ENCODE measurements at places on chromosomes 12 and 14. TPM values are rescaled to one million over a fixed set of nuclear protein-coding genes. Genes with fewer than 3 reads are reported as not detected.

GRCh38 chr14:21467616-21468015 lies 9.1 kb downstream of the RAB2B start:
- DNase-seq: no peak

DNA sequence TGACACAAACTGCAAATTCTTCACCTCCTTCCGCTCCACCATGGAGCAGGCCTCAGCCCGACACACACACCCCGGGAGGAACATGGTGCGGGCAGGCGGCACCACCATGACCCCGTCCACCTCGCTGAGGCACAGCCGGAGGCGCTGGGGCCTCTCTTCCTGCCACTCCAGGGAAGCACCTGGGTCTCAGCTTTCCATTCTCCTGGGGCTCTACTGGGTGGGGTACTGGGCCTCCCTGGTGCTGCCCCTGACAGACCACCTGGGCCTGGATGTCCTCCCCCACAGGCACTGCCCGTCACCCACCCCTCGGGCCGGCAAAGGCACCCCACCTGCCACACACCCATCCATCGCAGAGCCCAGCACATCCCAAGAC lies 9.9 kb downstream of the AKT1 start:
- no peak for DNase-seq

- no peak for DNase-seq
Measured at GRCh38 chr14:105249182-105250007, 1.1 kb downstream of the BTBD6 start.

- DNase-seq: no peak
Measured at GRCh38 chr14:31480156-31480555, 7.7 kb downstream of the GPR33 start.

DNA sequence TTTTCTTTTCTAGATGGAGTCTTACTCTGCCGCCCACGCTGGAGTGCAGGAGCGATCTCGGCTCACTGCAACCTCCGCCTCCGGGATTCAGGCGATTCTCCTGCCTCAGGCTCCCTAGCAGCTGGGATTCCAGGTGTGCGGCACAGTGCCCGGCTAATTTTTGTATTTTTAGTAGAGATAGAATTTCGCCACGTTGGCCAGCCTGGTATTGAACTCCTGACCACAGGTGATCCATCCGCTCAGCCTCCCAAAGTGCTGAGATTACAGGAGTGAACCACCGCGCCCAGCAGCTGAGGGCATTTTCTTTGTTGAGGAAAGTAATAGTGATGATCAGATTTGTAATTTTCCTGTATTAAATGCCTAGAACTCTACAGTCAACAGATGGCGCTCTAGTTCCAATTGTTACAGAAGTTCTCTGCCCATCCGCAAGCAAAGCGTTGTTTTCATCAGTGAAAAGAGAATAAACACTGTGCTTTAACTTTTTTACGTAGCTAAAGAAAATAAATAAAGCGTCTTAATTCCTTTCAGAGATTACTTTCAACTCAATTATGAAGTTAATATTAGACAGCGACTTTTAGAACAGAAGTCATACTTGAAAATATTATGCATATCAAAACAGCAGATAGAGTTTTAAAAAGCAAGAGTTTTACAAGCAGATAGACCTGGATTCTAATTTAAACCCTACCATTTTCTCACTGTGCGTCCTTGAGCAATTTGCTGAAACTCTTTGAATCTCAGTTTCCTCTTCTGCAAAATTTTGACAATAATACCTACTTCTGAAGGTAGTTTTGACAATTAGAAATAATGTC lies 335.1 kb downstream of the DUSP6 start:
- DNase-seq: no peak

Gene NXPH4
- 0.60 TPM for total RNA-seq

DNA sequence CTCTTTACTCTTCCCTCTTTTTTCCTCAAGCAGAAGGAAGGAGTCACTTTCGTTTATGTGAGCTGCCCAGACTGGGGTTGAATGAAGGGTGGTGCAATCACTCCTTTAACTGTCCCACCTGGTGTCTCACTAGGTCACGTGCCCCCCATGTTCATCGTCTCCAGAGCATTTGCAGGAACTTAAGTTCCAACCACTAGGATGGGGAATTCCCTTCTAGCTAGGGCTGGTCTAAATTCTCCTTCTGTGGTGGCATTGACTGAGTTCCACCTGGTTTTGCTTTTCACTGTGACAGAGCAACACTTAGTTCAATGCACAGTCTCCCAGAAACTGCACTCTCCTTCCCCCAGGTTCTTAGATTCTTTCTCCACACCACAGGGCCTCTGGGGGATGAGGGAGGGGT lies 9.5 kb downstream of the FANCM start:
- no peak for DNase-seq

- DNase-seq: no peak
Measured at GRCh38 chr14:70585231-70585630, 15.2 kb downstream of the MED6 start.

- DNase-seq: no peak
Measured at GRCh38 chr14:51867741-51868140, 7.3 kb downstream of the GNG2 start.

Data from Right ventricle myocardium inferior (tissue), 1 donor.